HT1080 (cell line): ENCODE measurements at places on chromosomes 16 and 17. TPM values are rescaled to one million over a fixed set of nuclear protein-coding genes. Genes with fewer than 3 reads are reported as not detected.

DNA sequence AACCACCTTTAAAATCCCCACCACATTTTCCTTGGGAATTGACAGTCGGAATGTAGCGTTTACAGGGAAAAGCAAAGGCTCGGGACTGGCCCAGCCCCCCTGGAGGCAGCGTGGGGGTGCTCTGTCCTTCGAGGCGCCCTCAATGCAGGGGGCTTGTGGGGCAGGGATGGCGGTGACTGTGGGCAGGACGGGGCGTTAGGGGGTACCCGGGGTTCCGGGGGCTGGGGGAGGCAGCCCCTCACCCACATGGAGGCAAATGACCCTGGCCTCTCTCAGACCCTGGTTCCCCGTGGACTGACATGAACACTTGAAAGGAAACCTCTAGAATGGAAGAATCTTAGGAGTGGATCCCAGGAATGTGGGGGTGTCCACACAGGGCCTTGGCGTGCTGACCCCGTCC, 78.4 kb upstream of the GNG13 start:
- no peak for DNase-seq

GRCh38 chr17:36972186-36972700, 23.5 kb downstream of the AATF start:
- no peak for DNase-seq

DNA sequence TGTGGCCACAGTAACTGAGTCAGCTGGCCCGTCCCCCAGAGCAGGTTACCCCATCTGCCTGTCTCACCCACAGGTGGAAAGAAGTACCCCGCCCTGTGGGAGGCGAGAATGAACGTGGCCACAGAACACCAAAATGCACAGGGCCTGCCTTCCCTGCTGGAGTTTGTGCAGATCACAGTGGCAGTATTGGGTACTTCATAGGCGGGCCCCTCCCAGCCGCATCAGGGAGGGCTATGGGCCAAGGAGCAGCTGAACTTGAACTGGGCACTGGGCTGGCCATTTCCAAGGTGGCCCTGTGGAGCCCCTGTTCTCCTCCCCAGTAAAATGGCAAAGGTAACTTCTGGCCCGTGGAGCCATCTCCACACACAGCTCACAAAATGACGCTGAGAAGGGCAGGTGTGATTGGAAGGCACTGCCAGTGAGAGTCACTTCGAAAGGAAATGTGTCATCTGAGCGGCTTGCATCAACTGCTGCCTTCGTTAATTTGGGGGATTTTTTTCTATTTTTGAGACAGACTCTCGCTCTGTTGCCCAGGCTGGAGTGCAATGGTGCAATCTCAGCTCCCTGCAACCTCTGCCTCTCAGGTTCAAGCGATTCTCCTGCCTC, 162.9 kb downstream of the ENGASE start:
- DNase-seq: peak; percentile 10

DNA sequence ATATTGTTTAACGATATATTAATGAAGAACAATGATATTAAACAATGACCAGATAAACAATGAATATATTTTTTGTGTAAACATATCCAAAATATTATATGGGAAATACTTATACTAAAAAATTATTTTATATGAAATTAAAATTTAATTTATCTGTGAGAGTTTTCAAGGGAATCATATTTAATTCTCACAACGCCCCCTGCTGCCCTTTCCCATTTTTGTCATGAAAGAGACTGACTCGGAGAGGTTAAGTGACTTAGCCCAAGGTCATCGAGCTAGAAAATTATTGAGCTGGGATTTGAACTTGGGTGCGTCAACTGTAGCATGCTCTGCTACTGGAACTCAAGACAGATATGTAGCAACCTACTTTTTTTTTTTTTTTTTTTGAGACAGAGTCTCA, 7.2 kb upstream of the MYCBPAP start:
- no peak for DNase-seq

DNA sequence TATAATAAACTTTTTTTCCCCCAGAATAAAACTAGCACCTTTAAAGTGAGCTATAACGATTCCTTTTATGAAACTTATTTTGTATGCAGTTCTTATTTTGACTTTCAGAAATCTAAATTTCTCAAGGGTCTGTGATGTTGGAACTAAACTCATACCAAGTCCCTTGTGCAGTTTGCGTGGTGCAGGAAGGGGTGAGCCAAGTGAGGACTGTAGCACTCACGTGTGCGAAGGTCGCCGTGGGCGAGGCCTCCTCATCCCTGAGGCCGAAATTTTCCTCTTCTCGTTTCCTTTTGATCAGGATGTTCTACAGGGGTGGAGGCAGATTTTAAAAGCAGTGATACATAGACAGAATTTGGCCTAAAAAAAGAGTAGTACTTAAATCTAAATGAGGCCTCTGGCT, 73.7 kb downstream of the RPTOR start:
- no peak for DNase-seq

DNA sequence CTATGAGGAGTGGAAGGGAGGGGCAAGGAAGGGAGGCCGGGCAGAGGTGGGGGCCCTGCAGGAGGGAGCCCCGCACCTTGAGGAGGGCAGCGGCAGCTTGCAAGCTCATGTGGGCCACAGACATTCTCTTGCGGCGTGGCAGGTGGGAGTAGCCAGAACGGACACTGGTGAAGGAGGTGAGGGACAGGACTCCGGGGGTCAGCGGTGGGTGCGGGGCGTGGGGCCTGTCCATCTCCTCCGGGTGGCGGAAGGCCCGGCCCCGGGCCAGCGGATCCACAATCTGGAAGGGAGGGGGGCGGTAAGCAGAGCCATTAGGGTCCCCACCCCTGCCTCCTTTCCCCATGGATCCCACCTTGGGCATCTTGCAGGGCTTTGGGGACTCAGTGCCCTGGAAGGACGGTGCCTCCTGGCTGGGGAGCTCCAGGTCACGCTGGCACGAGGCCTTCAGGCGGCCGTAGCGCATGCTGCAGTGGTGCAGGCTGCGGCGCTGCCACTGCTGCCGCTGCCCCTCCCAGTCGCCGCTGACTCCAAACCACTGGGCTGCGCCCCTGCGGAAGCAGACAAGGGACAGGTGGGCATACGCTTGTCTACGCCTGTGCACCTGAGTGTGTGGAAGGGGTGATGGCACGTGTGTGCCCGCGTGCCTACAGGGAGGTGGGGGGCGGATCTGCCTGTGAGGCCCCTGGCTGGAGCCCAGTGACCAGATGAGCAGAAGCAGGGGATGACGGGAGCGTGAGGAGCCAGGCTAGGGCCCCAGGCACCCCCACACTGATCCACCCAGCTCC, 11.5 kb downstream of the AANAT start:
- DNase-seq: no peak

DNA sequence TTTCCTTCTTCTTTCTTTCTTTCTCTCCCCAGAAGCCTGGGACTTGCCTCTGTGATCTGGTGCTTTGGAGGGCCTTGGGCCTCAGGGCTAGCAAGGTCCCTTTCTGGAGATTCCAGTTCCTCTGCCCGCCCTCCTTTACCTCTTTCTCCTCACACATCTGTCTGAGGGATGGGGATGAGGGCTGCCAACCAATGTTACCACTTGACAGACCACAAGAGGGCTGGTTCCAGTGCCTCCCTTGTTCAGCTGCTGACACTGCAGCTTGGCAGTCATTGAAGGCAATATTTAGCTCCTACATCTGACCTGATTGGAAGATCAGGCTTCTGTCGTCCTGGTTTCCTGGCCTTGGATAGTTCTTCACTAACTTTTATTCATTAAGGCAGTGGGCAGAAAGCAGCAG, 3.6 kb upstream of the ZNF652 start:
- DNase-seq: peak; percentile 34

PRKCB gene
- total RNA-seq: not detected in 2 replicates

TBC1D3E gene
- total RNA-seq: 0.60 TPM in 1 of 2 replicates, not detected in the other

SAMD14 gene
- total RNA-seq: 0.50 TPM in 1 of 2 replicates, not detected in the other

CLEC19A gene
- not detected in 2 replicates for total RNA-seq

OR2C1 gene
- total RNA-seq: not detected in 2 replicates
